H1 (cell line): ENCODE measurements at places on chromosomes 7 and 10. TPM values are rescaled to one million over a fixed set of nuclear protein-coding genes. Genes with fewer than 3 reads are reported as not detected.

GRCh38 chr10:104273899-104274575 lies 5.1 kb downstream of the GSTO2 start:
- DNase-seq = no peak

DNA sequence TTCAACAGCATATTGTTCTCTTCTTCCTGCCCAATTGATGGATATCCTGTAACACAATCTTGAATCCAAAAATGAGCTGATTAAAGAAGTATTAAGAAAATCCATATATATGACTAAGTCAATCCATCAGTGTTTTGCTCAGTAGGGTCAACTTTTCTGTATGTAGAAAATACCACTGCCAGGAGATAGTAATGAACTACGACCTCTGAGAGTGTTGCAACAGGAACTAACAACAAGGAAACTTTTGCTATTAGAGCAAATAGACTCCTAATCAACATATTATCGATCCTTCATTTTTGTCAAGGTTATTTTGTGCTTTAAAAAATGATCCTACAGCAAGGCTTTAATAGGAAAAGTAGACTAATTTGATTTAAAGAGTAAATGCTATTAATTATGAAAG lies 405.3 kb upstream of the ETV1 start:
- DNase-seq = no peak

DNA sequence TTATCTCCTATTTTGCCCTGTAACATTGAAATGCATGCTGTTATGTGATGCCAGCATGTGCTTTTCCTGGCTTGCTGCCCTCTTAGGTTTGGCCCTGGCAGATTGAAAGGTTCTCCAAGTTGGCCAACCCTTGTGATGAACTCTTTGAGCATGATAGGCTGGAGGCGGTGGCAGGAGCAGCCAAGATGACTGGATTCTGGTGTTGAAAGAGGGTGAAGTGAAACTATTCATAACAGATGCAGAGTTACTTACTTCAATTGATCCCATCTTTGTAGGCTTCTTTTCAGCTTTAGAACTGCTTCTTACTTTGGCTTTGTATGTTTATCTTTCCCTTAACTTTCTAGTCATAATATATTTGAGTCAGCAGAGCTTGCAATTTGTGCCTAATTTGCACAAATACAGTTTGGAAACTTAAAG lies 57.6 kb downstream of the BICC1 start:
- DNase-seq = no peak

DNA sequence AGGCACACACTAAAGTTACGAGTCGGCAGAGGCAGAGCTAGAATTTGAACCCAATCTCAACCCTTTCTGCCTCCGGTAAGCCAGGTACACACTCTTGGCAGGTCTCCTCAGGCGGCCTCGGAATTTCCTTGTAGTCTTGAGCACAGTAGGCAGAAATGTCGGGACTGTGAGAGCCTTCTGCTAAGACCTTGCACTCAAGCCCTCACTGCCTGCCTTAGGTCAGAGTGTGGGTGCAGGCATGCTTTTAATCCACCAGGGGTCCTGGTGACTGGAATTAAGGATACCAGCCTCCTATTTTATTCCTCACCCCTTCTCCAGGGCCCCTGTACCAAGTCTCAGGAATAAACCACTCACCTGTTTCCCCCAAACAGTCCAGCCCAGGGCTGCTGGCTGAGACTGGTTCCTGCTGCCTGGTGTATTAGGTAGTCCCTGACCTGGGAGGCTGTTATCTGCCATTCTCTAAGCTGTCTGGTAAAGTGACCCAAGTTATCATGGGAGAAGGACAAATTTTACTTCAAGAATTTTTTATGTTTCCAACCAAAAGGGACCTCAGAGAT lies 855 bp downstream of the ATP6V1F start:
- DNase-seq = no peak

GRCh38 chr10:117960345-117960935 lies 86.3 kb downstream of the RAB11FIP2 start:
- no peak for DNase-seq

SLC16A9 gene
- 11.2 and 11.6 TPM in 2 replicates for total RNA-seq

CALCR gene
- 3.0 and 3.6 TPM in 2 replicates for total RNA-seq

GRM8 gene
- total RNA-seq = 2.8 and 3.7 TPM in 2 replicates

TRPV5 gene
- total RNA-seq = not detected in 2 replicates
